Thymus (tissue), 14 donors: ENCODE measurements at places on chromosomes 2 and 18. TPM values are rescaled to one million over a fixed set of nuclear protein-coding genes. Genes with fewer than 3 reads are reported as not detected.

DNA sequence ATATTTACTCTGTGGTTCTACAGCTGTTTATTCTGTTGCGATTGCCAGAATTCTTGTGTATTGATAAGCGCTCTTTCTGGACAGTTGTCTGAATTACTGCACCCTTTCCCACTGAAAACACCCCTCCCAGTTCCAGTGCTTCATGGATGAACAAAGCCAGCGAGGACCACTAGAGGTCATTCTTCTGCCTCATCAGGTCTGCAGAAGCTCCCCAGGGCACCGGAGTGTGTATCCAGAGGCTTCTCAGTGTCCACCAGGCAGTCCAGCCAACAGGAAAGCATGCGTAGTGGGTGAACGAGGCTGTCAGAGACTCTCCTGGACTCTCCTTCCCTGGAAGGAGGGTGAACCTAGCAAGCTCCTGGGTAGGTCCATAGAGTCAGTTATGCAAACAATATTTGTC is 40.6 kb upstream of the INHBB start:
- DNase-seq: no peak

GRCh38 chr2:191759680-191760079 is 81.7 kb downstream of the NABP1 start:
- DNase-seq: no peak

- no peak for DNase-seq
Observed at GRCh38 chr2:9703085-9703678, 72.4 kb upstream of the YWHAQ start.

GRCh38 chr2:110804915-110805314 is 72.5 kb downstream of the ACOXL start:
- no peak for DNase-seq

DNA sequence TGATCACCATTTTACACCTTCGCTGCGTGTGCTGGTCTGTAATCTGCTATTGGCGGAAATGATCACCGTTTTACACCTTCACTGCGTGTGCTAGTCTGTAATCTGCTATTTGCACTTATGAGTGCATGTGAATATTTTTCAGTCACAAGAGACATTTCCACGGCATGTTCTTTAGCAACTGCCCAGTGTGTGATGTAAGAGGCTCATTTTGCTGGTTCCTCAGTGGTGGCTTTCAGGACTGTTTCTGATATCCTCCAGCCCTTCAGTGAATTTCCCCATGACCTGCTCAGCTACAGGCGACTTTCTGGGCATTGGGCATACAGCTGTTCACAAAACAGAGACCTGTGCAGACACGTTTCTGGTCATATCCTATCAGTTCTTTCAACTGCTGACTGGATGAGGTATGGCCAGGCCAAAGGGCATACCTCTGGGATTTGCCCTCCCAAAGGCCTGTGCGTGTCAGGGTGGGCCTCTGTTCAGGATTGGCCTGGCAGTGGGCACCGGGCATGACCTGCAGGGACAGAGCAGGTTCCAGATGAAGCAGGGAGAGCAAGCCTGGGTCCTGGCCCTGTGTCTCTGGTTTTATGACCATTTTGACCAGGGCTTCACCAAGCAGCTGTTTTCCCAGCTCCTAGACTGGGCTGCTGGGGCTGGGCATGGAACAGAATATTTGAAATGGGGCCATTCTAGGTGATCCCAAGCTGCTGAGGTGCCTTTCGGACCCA is 521 bp upstream of the PROM2 start:
- DNase-seq: no peak

- DNase-seq: no peak
Observed at GRCh38 chr2:60331115-60331809, 222.2 kb downstream of the BCL11A start.

GRCh38 chr2:9720352-9721093 is 89.7 kb upstream of the YWHAQ start:
- DNase-seq: no peak

Gene SLC20A1
- total RNA-seq: 27.2 TPM

Gene ACTG2
- total RNA-seq: 0.61 TPM

Gene CAPN14
- 0.52 TPM for total RNA-seq
